Activated CD8-positive, alpha-beta T cell treated with anti-CD3 and anti-CD28 coated beads, Interleukin-2, amount 10 ng/mL, durations not matched to agents 7 days and 5 days (primary cell): ENCODE measurements at places on chromosomes 5 and 9. TPM values are rescaled to one million over a fixed set of nuclear protein-coding genes. Genes with fewer than 3 reads are reported as not detected.

GRCh38 chr9:81424431-81424830, 264.9 kb downstream of the TLE1 start:
- no peaks in the 10 kb centered on the region for H3K27me3 ChIP-seq
- H3K36me3 ChIP-seq, result no peaks in the 10 kb centered on the region
- H3K4me3 ChIP-seq, result no peak overlapping the region
- H3K27ac ChIP-seq, result no peak overlapping the region
- DNase-seq, result no peak
- H3K4me1 ChIP-seq, result no peaks in the 10 kb centered on the region

The PCDHA8 gene
- not detected for total RNA-seq

GRCh38 chr9:21239911-21240310, at the start of gene IFNA14:
TSS of gene IFNA14 (minus strand) at chr9:21240005. CDS start at chr9:21239935, 70 bp downstream.
- H3K27me3 ChIP-seq, result peaks cover 30% of the 10 kb centered on the region
- H3K27ac ChIP-seq, result no peak within 1 kb of the TSS
- no peak for DNase-seq
- H3K4me3 ChIP-seq, result no peak within 1 kb of the TSS
- H3K4me1 ChIP-seq, result peaks cover 15% of the 10 kb centered on the region

DNA sequence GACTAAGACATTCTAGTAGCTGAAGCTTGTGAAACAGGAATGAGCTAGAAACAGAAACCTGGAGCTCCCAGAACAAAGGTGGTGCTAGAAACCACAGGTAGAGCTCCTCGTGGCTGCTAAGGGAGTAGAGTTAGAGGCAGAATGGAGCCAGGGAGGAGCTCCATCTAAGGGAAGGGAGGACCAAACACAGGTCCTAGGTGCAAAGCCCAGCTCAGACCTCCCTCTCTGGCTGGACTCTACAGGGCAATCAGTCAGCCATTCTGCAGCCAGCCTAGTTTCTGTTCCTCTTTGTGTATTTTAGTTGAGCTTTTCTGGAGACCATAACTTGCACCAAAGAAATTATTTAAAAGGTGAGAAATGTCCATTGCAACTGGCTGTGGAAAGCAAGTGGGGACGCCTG, 70.4 kb downstream of the CRB2 start:
- no peaks in the 10 kb centered on the region for H3K27me3 ChIP-seq
- H3K36me3 ChIP-seq, result no peaks in the 10 kb centered on the region
- no peak for DNase-seq
- no peak overlapping the region for H3K27ac ChIP-seq
- no peaks in the 10 kb centered on the region for H3K4me1 ChIP-seq

GRCh38 chr5:68749631-68750030, 344.2 kb upstream of the SLC30A5 start:
- no peaks in the 10 kb centered on the region for H3K36me3 ChIP-seq
- H3K4me3 ChIP-seq, result no peak overlapping the region
- no peak overlapping the region for H3K27ac ChIP-seq
- peaks cover 8% of the 10 kb centered on the region for H3K4me1 ChIP-seq

DNA sequence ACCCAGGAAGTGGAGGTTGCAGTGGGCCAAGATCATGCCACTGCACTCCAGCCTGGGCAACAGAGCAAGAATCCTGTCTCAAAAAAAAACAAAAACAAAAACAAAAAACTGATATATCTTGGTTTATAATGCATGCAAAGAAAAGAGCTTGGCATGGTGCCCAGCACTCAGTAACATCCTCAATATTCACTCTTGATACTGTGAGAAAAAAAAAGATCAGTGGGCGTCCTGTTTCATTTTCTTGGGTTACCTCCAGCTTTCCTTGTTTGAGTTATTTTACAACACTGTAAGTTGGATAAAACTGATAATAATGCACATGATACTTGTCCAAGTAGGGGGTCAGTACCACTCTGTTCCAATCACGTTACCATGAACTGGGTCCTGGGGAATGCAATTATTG, 7.8 kb downstream of the PHYHD1 start:
- H3K4me1 ChIP-seq, result peaks cover 18% of the 10 kb centered on the region
- H3K27me3 ChIP-seq, result no peaks in the 10 kb centered on the region
- H3K4me3 ChIP-seq, result no peak overlapping the region
- H3K27ac ChIP-seq, result no peak overlapping the region
- H3K36me3 ChIP-seq, result no peaks in the 10 kb centered on the region
- DNase-seq, result no peak

DNA sequence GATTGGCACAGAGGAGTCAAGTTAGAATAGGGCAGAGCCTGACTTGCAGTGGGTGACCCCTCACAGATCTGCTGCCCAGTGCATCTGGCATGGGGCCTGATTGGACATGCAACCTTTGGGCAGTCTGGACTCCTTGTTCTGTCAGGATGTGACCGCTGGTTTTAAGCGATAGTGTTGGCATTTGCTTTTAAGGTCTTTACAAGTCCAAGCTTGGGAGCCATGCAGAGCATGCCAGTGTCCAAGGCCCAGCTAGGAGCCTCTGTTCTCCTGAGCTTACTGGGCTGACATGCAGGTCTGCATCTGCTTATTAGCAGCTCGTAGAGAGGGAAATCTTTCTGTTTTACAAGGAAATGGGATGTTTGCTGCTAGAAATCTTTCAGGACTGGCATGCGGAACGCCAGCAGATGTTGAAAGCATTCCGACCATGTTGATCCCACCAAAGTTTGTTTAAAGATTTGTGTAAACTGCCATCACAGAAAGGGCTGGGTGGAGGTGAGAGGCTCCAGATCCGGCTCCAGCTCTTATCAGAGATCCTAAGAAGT, 27.5 kb downstream of the GADD45G start:
- H3K4me3 ChIP-seq, result no peak overlapping the region
- no peak for DNase-seq
- no peaks in the 10 kb centered on the region for H3K4me1 ChIP-seq
- H3K36me3 ChIP-seq, result no peaks in the 10 kb centered on the region
- H3K27ac ChIP-seq, result no peak overlapping the region
- peaks cover 24% of the 10 kb centered on the region for H3K27me3 ChIP-seq

The CCDC192 gene
- not detected for total RNA-seq

DNA sequence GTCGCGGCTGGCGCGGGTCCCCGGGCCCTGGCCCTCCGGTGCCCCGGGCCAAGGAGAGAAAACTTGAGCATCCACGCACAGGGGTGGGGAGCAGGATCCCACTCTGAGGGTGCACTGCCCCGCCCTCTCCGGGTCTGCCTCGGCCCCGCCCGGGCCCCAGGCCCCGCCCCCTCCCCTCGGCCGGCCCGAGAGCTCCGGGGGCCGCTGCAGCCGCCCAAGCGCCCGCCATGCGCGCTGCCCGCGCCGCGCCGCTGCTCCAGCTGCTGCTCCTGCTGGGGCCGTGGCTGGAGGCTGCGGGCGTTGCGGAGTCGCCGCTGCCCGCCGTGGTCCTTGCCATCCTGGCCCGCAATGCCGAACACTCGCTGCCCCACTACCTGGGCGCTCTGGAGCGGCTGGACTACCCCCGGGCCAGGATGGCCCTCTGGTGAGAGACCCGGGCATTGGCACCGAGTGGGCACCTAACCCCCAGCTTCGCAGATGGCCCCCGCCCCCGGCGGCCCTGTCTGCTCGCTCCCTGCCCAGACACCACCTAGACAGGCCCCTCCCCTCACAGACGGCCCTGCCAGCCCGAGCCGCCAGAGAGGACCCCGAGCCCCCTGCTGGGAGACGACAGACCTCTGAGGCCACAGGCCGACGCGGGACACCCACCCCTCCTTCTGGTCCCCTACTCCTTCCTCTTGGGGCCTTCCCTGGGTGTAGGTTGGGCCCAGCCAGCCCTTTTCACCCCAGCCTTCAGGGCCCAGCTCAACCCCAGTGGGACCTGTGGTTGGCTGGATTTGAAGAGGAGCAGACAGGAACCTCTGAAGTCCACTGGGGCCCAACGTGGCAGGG, at the start of gene CERCAM:
CERCAM (plus strand) TSS at position 207 of the 831 bp plus-strand sequence; CDS start at position 228, 21 bp downstream.
- H3K36me3 ChIP-seq, result no peaks in the 10 kb centered on the region
- no peak within 1 kb of the TSS for H3K27ac ChIP-seq
- peak; percentile 63 for DNase-seq
- peaks cover 24% of the 10 kb centered on the region for H3K4me1 ChIP-seq

DNA sequence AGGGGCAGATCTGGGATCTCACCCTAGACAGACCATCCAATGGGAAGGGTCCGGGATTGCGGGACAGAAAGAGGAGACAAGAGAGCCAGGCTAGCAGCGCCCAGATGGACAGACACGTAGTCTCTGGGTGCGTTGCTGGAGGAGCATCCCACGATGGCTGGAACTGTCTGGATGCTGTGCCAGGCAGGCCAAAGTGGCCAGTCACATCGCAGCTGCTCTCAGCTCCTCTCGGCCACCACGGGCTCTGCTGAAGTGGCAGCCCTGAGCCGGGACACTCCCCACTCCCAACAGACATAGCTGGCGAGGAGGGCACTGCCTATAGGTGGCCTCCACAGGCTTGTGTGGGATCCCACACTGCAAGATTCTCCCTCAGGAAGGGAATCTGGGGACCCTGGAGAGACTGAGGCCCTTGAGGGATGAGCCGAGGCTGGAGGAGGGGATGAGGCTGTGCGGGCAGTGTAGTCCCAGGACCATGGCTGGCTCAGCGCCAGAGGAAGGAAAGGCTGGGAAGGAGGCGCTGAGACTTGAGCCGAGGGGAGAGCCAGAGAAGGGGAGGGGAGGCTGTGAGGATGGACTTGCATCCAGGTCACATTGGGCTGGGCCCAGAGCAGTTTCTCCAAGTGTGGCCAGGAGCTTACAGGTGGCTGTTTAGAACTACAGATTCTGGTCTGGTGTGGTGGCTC, 10.3 kb upstream of the WDR5 start:
- H3K4me3 ChIP-seq, result no peak overlapping the region
- H3K4me1 ChIP-seq, result peaks cover 2% of the 10 kb centered on the region
- H3K36me3 ChIP-seq, result no peaks in the 10 kb centered on the region
- no peak overlapping the region for H3K27ac ChIP-seq

- no peak overlapping the region for H3K4me3 ChIP-seq
- no peaks in the 10 kb centered on the region for H3K4me1 ChIP-seq
- H3K27ac ChIP-seq, result no peak overlapping the region
- H3K27me3 ChIP-seq, result no peaks in the 10 kb centered on the region
- DNase-seq, result no peak
- no peaks in the 10 kb centered on the region for H3K36me3 ChIP-seq
Observed at GRCh38 chr5:107331312-107331711, 339.4 kb downstream of the EFNA5 start.

DNA sequence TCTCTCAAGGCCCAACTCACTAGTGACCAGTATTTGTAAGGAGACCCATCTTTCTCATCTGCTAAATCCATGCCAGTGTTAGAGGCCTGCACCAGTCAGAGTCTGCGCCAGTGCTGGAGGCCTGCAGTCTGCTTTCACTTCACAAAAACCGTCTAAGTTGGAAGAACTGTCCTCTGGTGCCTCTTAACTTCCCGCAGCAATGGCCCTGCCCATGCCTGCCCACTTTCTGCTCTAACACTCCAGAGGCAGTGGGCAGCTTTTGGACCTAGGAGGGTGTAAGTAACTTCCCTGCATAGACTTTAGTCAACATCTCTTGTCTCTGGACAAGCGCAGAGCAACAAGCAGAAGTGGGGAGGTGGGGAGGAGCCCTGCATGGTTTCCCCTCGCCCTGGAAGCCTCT, 152.9 kb downstream of the AUH start:
- no peak for DNase-seq
- peaks cover 60% of the 10 kb centered on the region for H3K4me1 ChIP-seq
- H3K4me3 ChIP-seq, result no peak overlapping the region
- no peaks in the 10 kb centered on the region for H3K27me3 ChIP-seq
- H3K36me3 ChIP-seq, result peaks cover 42% of the 10 kb centered on the region
- peak overlapping the region; percentile 90 for H3K27ac ChIP-seq

DNA sequence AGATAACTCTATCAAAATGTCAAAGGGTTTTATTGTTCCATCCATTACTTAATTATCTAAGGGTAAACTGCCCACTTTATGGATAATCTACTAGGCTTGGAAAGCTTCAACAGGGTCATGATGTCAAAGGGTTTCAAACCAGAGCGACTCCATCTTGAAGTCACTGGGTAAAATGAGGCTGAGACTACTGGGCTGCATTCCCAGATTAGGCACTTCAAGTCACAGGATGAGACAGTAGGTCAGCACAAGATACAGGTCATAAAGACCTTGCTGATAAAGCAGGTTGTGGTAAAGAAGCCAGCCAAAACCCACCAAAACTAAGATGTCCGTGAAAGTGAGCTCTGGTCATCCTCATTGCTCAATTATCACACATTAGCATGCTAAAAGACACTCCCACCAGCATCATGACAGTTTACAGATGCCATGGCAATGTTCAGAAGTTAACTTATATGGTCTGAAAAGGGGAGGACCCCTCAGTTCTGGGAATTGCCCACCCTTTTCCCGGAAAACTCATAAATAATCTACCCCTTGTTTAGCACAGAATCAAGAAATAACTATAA, 138.6 kb downstream of the GNAQ start:
- DNase-seq, result no peak
- H3K4me1 ChIP-seq, result peaks cover 4% of the 10 kb centered on the region
- peaks cover 4% of the 10 kb centered on the region for H3K36me3 ChIP-seq
- H3K27ac ChIP-seq, result no peak overlapping the region

GRCh38 chr5:92963800-92964199, 617.2 kb downstream of the NR2F1-AS1 start:
- no peak overlapping the region for H3K4me3 ChIP-seq
- no peak for DNase-seq
- H3K4me1 ChIP-seq, result no peaks in the 10 kb centered on the region
- H3K27me3 ChIP-seq, result no peaks in the 10 kb centered on the region
- no peak overlapping the region for H3K27ac ChIP-seq

DNA sequence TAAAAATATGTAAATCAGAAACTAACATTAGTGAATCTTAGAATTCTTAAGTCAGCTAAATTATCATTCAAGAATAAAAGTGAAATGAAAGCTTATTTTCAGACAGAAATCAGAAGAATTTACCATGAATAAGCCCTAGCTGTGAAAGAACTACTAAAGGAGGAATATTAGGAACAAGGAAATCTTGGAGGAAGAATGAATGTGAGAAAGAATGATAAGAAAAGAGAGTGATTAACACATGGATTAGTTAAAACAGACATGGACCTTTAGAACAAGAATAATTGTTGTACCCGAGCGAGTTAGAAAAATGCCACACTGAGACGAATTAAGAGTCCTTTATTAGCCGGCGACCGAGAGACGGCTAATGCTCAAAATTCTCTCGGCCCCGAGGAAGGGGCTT, 24.1 kb upstream of the RHOBTB3 start:
- no peaks in the 10 kb centered on the region for H3K36me3 ChIP-seq
- peaks cover 4% of the 10 kb centered on the region for H3K27me3 ChIP-seq
- H3K27ac ChIP-seq, result no peak overlapping the region
- no peak for DNase-seq
- H3K4me1 ChIP-seq, result peaks cover 2% of the 10 kb centered on the region

DNA sequence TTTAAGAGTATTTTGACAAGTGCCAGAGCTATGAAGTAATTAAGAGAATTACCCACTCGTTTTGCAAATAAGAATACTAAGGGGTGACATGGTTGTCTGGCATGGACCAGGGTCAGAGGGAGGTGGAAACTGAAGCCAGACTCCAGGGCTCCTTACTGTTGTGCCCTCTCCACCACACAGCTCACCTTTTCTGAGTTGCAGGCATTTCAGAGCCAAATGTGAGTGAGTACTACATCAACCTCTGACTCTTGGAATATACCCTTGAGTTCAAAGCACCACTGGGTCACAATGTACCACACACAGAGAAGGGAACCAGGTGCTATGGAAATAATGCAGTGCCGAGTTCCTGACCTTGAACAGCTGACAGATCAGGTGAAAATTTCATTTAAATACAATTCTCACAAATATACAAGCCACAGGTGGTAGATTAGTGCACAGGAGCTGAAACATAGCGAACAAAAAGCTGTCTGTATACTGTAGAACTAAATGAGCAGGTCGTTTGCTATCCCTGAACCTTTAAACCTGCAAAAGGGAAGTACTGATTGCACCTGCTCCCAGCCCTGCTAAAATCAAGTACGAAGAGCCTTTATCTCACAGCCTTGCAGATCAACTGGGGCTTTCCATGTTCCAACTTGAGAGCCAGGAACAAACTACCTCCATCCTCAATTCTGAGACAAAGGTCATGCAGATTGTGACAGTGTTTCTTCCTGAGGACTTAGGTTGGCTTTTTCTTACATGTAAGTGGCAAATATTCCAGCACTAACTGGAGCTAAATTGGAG, 57.0 kb downstream of the GOLM1 start:
- H3K4me3 ChIP-seq, result no peak overlapping the region
- no peak for DNase-seq
- no peaks in the 10 kb centered on the region for H3K4me1 ChIP-seq
- no peaks in the 10 kb centered on the region for H3K36me3 ChIP-seq
- peaks cover 3% of the 10 kb centered on the region for H3K27me3 ChIP-seq
